ENCODE measurements at places on chromosomes 6 and 20.

GRCh38 chr20:22568872-22569344 is 15.5 kb downstream of the FOXA2 start:
- DNase-seq = no peak

GRCh38 chr20:62925420-62926228 is 681 bp downstream of the DIDO1 start:
- no peak for DNase-seq

DNA sequence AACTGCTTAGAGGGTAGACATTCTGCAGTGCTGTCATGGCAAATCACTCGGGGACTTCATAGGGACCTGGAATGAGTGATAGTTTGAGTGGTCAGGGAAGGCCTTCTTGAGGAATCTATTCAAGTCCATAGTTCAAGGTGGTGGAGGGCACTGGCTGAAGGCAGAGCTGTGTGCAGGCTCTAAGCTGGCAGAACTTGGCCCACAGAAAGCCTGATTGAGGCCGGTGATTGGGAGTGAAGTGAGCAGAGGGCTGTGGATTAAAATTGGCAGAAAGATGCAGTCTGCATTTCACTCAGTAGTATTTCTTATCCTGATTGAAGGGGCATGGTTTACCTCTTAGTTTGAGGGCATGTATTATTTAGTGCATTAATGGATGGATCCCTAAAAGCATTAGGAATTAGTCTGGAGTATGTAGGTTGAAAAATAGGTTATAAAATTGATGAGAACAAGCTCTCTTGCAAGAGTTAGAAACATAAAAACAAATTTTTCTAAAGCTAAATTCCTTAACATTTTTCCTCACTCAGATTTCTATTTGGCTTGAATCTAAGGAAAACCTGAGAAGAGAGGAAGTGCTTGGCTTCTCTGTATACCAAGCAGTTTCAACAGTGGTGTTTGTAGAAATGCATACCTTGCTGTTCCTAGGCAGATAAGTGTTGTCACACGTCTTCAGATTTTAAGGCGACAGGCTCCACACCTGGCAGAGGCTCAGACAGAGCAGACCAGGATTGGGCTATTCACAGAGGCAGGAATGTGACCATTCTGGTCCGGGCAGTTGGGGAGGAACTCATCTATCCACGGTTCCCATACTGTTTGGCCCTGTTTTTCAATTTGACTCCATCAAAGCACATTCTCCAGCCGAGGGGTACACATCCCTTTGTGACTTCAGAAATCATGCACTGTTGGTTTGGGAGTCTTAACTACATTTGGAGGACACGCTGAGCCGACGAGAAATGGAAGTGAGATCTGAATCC is 45.2 kb downstream of the UTRN start:
- no peak for DNase-seq

DNA sequence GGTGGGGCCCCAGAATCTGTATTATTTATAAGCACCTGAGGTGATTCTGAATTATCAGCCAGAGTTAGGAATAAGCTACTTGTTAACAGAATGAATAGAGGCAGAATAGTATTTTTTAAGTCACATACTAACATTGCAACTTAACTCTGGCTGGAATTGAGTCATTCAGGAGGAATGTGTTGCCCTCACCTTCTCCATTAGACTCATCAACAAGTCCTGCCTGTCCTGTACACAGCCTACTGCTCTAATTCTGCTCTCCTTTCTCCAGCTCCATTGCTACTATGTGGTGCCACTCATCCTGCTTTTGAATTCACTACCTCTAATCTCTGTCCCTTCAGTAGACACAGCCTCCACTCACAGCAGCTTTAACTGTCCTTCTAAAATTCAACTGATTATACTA is 669.4 kb downstream of the DHX35 start:
- no peak for DNase-seq

- peak; percentile 17 for DNase-seq
Measured at GRCh38 chr6:117956386-117956785, 49.3 kb downstream of the SLC35F1 start.

DNA sequence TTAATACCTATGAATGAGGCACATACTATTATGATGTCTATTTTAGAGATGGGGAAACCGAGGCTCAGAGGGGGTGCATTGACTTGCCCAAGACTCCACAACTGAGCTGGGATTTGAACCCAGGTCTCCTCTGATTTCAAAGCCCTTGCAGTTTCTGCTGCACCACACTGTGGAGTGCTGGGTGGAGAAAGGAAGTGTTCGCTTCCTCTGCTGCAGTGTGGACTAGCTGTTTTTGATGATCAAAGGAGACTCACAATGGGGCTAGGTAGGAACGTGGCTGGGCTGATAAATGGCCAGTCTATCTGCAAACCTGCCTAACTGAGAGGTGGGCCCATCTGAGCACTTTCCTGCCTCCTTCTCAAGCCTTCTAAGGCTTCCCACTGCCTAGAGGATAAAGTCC is 87.2 kb downstream of the CD40 start:
- no peak for DNase-seq

GRCh38 chr20:9241232-9241692 is 172.4 kb downstream of the PLCB4 start:
- DNase-seq = no peak

DNA sequence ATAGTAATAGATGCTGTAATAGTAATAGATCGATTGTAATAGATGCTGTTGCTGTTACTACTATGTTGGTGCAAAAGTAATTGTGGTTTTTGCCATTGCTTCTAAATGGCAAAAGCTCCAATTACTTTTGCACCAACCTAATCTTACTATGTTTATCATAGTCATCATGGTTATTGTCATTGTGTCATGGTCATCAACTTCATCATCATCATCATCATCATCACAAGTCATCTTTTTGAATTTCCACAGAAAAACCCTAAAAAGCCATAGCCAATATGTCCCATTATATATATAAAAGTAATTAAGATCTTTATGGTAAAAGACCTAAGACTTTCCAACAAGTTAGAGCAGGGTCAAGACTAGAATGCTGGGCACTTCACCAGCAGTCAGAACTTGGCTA is 435.1 kb upstream of the MARCKS start:
- no peak for DNase-seq

GRCh38 chr6:123393331-123393730 is 243.4 kb downstream of the TRDN start:
- DNase-seq = peak; percentile 59

DNA sequence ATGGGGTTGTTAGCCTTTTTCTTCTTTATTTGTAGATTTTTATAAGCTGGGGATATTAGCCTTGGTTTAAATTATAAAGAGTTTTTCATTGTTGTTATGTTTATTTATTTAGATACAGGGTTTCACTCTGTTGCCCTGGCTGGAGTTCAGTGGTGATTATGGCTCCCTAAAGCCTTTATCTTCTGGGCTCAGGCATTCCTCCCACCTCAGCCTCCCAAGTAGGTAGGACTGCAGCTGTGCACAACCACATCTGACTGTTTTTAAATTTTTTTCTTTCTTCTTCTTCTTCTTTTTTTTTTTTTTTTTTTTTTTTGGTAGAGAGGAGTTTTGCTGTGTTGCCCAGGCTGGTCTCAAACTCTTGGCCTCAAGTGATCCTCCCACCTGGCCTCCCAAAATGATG is 80.9 kb downstream of the UBE3D start:
- no peak for DNase-seq

- DNase-seq = peak; percentile 52
Measured at GRCh38 chr20:63309261-63310071, 16.5 kb downstream of the COL20A1 start.

- no peak for DNase-seq
Measured at GRCh38 chr6:6125495-6125894, 118.8 kb upstream of the NRN1 start.

DNA sequence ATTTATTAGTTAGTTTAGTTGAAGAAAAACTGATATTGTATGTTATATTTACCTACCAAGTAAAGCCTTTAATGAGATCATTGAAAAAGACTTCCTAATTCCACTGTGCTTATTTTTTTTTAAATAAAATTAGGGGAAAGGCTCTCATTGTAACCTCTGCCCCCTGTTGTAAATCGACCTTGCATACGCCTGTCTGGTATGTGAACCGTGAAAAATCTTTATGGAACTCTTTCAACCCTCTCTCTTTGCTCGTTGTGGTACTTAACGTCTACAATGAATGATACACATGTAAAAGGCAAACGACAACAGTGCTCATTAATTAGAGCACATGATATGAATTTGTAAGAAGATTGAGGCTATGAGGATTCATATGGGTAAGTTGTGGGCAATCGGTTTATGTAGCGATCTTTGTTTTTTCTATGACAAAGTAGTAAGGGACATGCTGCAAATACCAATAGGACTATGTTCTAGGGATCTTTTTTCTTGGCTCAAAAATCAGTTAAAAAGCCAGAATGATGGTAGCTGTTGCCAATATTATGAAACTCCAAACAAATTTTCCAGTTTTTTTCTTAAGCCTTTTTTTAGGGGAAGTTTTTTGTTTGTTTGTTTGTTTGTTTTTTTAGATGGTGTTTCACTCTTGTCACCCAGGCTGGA is 119.0 kb upstream of the MCHR2 start:
- no peak for DNase-seq

GRCh38 chr6:3039384-3039783 is 28.9 kb upstream of the RIPK1 start:
- DNase-seq = no peak

GRCh38 chr6:3450888-3451287 is 6.0 kb downstream of the SLC22A23 start:
- no peak for DNase-seq

GRCh38 chr6:79756496-79756895 is 125.4 kb downstream of the SH3BGRL2 start:
- no peak for DNase-seq

DNA sequence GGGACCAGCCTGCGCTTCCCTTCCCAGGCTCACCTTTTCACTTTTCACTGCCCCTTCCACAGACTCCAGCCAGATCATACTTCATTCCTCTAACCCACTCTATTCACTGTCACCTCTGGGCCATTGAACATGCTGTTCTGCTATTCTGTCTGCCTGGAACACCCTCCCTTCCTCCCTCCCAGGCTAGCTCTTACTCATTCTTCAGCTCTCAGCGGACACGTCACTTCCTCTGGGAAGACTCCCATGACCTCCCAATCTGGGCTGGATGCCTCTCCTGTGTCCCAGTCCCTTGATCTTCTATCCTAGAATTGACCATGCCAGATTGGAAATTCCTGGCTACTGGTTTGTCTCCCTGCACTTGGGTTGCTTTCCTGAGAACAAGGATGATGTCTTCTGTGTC is 5.0 kb downstream of the SLC12A5 start:
- DNase-seq = no peak

- peak; percentile 59 for DNase-seq
Measured at GRCh38 chr6:113370508-113371502, 486.3 kb upstream of the MARCKS start.

DNA sequence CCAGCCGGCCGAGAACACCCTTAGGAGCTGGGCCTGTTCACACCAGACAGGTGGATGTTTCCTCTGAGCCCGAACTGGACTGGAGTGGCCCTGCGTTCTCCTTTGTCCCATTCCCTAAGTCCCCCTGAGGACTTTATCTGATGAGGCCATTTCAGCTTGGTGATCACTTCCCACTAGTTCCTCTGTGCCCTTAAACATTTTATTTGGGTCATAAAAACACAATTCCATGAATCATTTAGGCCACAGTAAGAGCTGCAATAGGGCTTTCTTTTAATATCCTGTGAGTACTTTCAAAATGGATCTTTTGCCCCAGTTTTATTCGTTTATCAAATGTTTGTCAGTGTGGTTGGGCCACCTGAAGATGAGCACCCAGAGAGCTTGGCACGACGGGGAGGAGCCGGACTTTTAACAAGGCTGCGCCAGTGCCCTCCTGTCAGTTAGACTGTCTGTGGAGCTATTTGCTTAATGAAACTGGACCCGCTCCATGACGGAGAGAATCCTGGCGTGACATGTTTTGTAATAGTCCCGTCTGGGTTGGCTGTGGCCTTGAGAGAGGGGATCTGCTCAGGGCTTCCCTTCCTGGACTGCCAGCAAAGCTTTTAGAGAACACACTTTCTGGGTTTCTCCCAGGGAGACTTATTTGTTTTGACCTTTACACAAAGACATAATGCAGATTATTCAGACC is 53.5 kb downstream of the ZDHHC14 start:
- DNase-seq = no peak

- no peak for DNase-seq
Measured at GRCh38 chr6:34070315-34071135, 75.4 kb downstream of the GRM4 start.

- DNase-seq = no peak
Measured at GRCh38 chr6:151051164-151051563, 185.7 kb downstream of the MTHFD1L start.

- peak; percentile 65 for DNase-seq
Measured at GRCh38 chr6:54053881-54054391, 57.3 kb upstream of the MLIP start.

DNA sequence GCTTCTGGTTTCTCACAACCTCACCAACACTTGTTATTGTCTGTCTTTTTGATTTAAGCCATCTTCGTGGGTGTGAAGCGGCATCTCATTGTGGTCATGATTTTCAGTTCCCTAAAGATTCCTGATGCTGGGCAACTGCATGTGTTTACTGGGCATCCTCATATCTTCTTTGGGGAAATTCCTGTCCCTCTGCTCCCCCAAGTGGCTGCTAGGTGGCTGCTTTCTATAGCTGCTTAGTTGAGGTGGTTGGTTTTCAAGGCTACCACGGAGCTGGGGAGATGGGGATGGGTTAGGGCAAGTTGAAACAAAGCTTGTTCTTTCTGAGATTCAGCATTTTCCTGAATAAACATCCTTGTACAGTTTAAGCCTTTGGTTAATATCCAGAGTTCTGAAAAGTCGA is 403.9 kb upstream of the SULF2 start:
- peak; percentile 41 for DNase-seq

- no peak for DNase-seq
Measured at GRCh38 chr6:16521528-16521927, 239.7 kb downstream of the ATXN1 start.

GRCh38 chr6:51322505-51322904 is 503.8 kb downstream of the TFAP2B start:
- no peak for DNase-seq

DNA sequence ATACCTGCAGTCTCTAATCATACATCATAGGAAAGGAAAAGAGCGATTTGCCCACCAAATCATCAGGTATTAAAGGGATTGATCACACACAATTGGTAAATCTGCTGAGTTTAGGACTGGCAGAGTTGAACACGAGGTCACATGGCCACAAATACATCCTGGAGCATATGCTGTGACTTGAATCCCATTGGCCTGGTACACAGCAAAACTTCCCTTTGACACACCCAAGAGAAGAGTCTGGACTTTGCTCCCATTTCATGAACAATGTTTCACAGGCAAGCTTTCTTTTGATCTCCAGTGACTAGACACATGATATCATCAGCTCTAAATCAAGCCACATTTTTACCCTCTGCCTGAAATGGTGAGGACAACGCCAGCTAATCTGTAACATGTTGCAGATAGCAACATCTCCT is 117.9 kb downstream of the ISM1 start:
- DNase-seq = no peak

DNA sequence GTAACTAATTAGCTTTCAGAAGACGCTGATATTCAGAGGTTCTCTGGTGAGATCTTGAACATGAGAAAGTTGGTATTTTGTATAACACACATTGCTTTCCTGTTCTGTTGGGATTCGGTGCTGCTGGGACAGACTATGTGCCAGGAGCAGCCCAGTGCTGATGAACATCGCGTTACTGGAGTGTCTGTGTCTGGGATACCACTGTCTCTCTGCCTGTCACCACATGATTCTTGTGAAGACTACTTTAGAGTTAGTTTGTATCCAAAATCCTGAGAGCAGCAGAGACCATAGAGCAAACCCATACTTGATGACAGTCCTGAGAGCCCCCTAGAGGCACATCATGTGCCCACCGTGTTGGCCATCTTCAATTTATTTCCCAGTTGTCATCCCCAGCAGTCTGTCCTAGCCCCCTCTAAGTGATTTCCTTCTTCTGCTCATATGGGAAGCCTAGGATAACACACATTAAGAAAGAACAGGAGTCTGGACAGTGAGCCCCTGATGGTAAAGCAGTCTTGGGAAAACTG is 41.8 kb upstream of the TINAG start:
- no peak for DNase-seq

Data from SK-MEL-5 (cell line).